Psoas muscle (tissue), 8 donors: ENCODE measurements at places on chromosomes 1 and 21. TPM values are rescaled to one million over a fixed set of nuclear protein-coding genes. Genes with fewer than 3 reads are reported as not detected.
A peak's percentile ranks its signal among the peaks of the same experiment; 100 is the strongest.

The KIF21B gene
- 0.10 TPM for polyA plus RNA-seq

The CELSR2 gene
- 3.7 TPM for polyA plus RNA-seq

The FOXO6 gene
- polyA plus RNA-seq: 0.44 TPM

DNA sequence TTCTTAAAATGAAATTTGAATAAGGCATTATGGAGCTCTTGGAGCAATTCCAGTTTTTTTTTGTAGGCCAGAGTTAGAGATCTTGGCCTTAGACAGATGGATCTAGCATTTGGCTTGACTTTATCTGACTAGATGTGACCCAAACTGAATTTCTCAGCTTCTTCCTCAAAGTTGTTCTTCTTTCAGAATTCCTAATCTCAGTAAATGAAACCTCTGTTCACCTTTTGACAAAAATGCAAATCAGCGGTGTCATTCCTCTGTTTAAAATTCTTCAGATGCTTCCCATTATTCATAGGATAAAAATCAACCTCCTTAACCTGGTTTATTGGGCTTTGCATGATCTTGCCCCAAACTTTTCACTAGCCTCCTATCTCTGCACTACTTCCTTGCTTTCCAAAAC, 177.6 kb downstream of the RASAL2 start:
- DNase-seq: no peak

GRCh38 chr1:6591222-6591621, 11.4 kb downstream of the ZBTB48 start:
- peak; percentile 80 for DNase-seq

DNA sequence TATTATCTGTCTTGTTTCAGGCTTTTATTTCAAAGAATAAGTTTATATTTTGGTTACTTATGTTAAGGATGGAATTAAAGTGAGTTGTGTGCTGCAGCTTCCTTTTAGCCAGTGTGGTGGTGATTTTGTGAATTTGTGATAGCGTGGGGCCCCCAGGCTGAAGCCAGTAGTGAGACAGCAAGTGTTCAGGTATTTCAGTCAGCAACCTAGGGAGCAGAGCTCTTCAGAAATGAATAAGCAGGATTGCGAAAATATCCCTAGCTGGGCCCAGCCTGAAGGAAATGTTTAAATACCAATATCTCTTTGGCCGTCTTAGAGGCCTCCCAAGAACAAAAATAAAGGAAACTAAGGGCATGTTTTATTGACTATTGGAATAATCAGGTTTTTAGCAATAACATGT, 150.8 kb upstream of the C1orf105 start:
- DNase-seq: no peak

GRCh38 chr1:43440358-43440757, 13.4 kb downstream of the HYI start:
- no peak for DNase-seq

DNA sequence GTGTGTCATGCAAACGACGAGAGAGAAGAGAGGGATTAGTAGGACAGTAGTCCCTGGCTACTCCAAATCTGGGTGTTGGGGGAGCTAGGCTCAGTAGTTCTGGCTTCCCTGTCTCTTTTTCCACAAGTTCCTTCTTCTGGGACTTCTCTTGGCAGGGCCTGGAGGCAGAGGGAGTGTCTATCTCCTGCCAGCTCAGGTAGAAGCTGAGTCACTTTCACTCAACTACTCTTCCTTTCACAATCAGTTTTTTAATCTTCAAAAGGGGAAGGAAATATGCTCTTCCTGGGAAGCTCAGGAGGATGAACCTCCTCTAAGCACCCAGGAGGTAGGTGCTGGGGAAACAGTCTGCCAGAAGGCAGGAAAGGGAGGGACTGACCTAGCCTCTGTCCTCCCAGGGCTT, 35.2 kb upstream of the MAGOH start:
- no peak for DNase-seq
